ENCODE measurements at places on chromosomes 2 and 18. TPM values are rescaled to one million over a fixed set of nuclear protein-coding genes. Genes with fewer than 3 reads are reported as not detected.

- peak overlapping the region; percentile 98 for H3K27ac ChIP-seq
- peaks cover 79% of the 10 kb centered on the region for H3K36me3 ChIP-seq
- H3K4me1 ChIP-seq, result peaks cover 77% of the 10 kb centered on the region
Measured at GRCh38 chr2:28408764-28409599, 16.3 kb downstream of the FOSL2 start.

DNA sequence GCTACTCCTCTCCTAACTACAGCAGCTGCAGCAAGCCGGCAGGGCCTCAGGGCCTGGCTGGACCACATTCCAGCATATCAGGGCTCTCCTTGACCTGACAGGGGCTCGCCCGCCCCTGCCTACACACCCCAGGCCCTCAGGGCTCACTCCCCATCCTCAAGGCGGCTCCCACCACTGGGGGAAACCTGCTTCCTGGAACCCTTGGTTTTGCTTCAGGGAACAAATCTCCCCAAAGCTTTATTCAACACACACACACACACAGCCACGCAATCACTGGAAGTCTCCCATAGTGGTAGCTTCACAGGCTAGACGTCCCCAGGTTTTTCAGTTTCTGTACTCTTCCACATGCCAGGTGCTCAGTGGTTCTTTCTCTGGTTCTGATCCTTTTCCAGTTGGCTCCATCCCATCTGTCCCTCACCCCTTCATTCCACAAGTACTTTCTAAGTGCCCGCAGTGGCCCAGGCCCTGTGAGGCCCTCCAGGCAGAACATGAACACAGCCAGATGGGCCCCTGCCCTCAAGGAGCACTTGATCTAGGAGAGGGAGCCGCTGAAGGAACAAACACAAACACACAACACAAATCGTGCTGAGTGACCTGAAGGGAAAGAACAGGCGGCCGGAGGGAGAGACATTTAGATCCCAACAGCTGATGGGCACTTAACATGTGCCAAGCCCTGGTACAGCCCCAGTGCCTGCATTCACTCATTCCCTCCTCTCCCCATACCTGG lies 51.1 kb downstream of the TNS1 start:
- H3K36me3 ChIP-seq, result no peaks in the 10 kb centered on the region
- no peak overlapping the region for H3K27ac ChIP-seq
- DNase-seq, result no peak

DNA sequence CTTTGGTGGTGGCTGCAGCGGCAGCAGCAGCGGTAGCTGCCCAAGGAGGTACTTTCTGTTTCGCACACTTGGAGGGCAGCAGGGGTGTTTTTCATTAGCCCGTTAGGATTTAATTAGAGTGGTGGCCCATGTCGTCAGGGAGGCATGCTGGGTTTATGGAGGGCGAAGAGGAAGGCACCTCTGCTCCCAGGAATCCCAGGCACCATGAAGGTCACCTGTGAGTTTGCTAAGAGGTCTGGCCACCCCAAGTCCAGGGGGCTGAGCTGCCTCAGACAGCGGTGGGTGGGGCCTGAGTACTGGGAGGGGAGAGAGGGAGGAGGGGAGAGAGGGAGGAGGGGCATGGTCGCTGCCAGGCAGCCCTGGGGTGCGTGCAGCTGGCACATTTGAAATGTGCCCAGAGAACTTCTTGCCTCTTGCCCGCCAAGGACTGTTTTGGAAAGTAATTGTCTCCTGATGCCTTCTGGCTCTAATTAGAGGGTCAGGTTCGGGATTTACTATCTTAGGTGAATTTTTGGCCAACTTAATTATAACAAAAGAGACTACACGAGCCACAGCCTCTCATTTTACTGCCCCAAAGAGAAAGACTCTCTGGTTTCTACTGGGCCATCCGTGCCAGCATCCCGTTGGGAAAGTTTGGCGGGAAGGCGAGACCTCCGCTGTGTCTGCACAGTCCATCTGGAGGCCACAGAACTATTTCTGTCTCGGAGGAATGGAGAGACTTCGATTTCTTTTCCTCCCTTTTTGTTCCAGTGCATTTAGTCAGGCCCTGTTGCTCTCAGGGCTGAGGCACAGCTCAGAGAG lies 62.0 kb downstream of the GLI2 start:
- no peak overlapping the region for H3K4me3 ChIP-seq
- H3K4me1 ChIP-seq, result no peaks in the 10 kb centered on the region
- no peaks in the 10 kb centered on the region for H3K36me3 ChIP-seq
- no peak overlapping the region for H3K27ac ChIP-seq

FAM237A gene
- not detected for total RNA-seq

DNA sequence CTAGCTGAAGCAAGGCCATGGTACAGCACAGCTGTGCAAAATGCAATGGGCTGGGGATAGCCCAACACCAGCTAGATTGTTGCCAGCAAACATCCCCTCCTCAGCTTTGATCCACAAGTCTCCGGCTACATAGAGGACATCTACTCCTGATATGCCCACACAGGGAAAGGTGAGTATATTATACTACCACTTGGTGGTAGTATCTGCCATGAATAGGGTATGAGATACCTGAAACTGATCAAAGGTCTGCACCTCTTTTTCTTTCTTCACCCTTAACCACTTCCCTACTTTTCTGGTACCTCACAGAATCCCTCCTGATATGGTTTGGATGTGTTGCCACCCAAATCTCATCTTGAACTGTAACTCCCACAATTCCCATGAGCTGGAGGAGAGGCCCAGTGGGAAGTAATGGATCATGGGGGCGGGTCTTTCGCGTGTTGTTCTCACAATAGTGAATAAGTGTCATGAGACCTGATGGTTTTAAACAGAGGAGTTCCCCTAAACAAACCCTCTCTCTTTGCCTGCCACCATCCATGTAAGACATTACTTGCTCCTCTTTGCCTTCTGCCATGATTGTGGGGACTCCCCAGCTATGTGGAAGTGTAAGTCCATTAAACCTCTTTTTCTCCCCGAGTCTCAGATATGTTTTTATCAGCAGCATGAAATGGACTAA lies 279.6 kb downstream of the TXNL1 start:
- no peaks in the 10 kb centered on the region for H3K4me1 ChIP-seq
- no peaks in the 10 kb centered on the region for H3K27me3 ChIP-seq
- DNase-seq, result no peak
- no peak overlapping the region for H3K27ac ChIP-seq
- H3K36me3 ChIP-seq, result no peaks in the 10 kb centered on the region

BMP10 gene
- total RNA-seq, result not detected

DNA sequence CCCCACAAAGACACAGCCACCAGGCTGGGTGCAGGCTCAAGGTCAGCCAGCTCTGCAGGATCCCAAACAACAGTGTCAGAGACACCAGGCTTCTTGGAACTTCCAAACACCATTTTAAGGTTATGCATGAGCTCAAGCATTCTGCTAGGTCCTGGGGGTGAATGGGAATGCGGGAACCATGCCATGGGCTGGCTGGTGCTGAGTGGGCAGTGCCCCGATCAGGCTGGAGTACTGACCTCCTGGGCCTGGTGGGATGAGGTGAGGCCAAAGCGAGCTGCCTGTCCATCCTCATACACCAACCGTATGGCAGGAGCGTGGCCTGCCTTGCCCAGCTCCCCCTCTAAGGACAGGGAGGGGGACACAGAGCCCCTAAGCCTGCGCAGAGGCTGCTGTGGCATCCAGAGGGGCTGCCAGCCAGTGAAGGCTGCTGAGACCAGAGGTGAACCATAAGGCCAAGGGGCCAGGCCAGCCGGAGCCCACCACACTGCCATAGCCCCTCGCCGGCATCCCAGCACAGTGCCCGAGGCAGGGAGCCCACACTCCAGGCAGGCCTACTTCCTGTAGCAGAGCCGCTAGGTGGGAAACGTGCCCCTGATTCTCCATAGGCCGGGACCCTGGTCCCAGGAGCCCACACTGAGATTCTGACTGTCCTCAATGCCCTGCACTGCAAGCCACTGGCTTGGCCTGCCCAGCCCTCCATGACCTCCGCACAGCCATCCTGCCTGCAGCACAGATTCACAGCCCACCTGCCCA lies 135.0 kb downstream of the HDAC4 start:
- H3K4me1 ChIP-seq, result peaks cover 81% of the 10 kb centered on the region
- DNase-seq, result peak; percentile 41
- H3K27ac ChIP-seq, result peak overlapping the region; percentile 97
- peak overlapping the region; percentile 90 for H3K4me3 ChIP-seq

DNA sequence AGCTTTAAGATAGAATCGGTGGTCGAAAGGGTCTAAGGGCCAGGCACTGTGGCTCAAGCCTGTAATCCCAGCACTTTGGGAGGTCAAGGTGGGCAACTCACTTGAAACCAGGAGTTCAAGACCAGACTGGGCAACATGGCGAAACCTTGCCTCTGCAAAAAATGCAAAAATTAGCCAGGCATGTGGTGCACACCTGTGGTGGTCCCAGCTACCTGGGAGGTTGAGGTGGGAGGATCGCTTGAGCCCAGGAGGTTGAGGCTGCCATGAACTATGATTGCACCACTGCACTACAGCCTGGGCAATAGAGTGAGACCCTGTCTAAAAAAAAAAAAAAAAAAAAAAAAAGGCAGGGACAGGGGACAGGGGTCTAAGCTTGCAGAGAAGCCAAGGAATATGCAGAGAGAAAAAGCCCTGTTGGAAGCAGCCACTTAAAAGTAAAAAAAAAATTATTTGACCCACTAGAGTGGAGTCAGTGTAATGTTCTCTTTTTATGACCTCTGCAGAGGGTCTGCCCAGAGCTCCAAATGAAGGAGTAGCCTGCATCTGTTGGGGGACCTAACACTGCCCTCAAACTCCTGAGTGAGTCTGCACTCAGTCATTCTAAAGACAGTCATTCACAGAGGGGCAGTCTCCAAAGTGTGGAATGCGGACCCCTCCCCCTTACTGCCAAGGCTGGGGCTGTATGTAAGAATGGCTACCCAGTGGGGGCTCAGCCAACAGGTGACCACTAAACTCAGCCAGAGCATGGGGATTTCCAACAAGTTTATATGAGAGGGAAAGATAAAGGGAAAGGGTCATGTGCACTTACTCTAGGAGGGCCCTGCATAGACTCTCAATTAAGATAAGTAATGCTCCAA lies 118.5 kb upstream of the CDCA7 start:
- H3K27me3 ChIP-seq, result peaks cover 26% of the 10 kb centered on the region
- DNase-seq, result no peak
- peaks cover 33% of the 10 kb centered on the region for H3K4me1 ChIP-seq

- H3K27me3 ChIP-seq, result no peaks in the 10 kb centered on the region
- H3K36me3 ChIP-seq, result no peaks in the 10 kb centered on the region
- no peak for DNase-seq
- H3K4me3 ChIP-seq, result no peak overlapping the region
Measured at GRCh38 chr2:64825831-64826491, 163.2 kb upstream of the SLC1A4 start.

GRCh38 chr18:13580991-13581390 lies 145.4 kb downstream of the FAM210A start:
- H3K27ac ChIP-seq, result peak overlapping the region; percentile 44
- DNase-seq, result no peak
- H3K27me3 ChIP-seq, result no peaks in the 10 kb centered on the region

DNA sequence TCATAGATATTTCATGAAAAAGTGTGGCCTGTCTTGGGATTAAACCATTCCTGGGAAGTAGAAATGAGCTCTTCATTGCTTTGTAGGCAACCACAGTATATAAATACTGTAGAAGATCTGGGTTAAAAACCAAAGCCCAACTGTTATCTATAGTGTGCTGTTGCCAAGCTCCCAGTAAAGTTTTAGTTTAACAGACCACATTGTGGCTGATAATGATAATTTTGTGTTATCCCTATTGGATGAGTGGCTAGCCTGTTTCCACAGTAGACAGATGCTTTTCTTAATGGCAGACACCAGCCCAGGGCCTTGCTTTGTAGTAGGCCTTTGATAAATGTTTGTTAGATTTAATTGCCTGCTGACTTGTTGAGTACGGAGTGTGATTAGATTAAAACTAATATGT lies 52.1 kb downstream of the FMNL2 start:
- no peak for DNase-seq
- H3K36me3 ChIP-seq, result no peaks in the 10 kb centered on the region
- H3K4me3 ChIP-seq, result no peak overlapping the region
- no peak overlapping the region for H3K27ac ChIP-seq
- H3K27me3 ChIP-seq, result peaks cover 9% of the 10 kb centered on the region

DNA sequence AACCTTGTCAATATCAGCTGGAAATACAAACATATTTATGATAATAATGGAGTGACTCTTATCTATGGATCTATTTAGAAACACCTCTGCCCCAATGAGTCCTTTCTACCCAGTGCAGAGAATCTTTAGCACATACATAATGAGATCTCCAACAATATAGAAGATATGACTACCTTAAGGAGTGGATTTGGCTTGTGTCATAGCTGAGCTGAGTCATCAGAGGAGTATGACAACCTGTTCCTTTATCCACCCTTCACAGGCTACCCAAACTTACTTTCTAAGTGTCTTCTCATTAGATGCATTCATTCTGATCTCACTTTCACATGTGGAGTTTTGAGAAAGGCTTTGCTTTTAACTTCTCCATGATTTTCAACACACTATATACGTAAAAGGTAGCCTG lies 1218.9 kb downstream of the DSC3 start:
- H3K4me1 ChIP-seq, result no peaks in the 10 kb centered on the region
- H3K36me3 ChIP-seq, result no peaks in the 10 kb centered on the region
- H3K27ac ChIP-seq, result no peak overlapping the region
- DNase-seq, result no peak

- no peak overlapping the region for H3K27ac ChIP-seq
- no peak overlapping the region for H3K4me3 ChIP-seq
- H3K4me1 ChIP-seq, result peaks cover 16% of the 10 kb centered on the region
- no peak for DNase-seq
Measured at GRCh38 chr18:9737006-9737405, 28.9 kb downstream of the RAB31 start.

GRCh38 chr2:163665817-163666216 lies 70.0 kb downstream of the FIGN start:
- H3K27me3 ChIP-seq, result no peaks in the 10 kb centered on the region
- DNase-seq, result no peak
- H3K4me1 ChIP-seq, result no peaks in the 10 kb centered on the region
- H3K4me3 ChIP-seq, result no peak overlapping the region
